ENCODE measurements at places on chromosomes 12 and 14.

DNA sequence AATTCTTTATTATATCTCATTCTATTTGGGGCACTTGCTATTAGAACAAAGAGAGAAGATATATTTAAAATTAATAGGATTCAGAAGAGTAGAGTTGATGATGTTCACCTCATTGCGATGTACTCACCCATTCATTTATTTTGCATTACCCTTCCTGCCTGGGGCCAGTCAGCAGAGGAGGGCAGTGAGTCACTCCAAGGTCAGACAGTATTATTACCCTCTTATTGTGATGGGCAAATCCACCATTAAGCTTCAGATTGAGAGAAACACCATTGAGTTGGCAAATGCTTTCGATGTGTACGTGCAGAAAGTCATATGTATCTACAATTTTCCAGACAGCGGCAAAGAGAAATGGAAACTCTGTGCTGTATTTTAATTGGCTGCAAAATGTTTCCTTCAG lies 134.2 kb downstream of the BICD1 start:
- no peak for DNase-seq

- no peak for DNase-seq
Measured at GRCh38 chr12:53871367-53871766, 67.3 kb upstream of the HOXC13 start.

GRCh38 chr14:70188322-70188658 lies 461 bp downstream of the SLC8A3 start:
- DNase-seq: no peak

DNA sequence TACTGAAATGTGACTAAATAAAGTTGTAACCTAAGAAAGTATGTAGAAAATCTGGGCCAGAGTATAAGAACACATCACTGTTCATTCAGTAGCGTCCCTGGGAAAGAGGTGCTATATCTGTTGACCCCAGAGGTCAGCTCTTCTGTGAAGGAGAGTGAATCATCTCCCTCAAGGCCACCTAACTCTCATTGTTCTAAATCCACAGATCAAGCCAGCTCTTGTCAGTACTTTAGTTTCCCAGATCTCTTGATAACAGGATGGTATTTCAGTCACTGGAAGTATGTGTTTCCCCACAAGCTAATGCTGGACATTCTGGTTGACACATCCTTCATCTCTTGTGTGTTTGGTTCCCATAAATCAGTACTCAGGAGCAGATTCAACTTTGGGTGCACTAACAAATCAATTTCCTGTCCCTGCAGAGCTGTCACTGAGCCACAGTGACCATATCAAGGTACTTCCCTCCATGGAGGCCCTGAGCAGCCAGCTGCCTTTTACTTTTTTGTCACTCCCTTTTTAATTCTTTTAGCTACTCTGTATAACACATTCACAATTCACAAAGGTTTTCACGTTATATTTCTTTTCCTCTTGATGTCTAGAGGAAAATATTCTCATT lies 7.8 kb downstream of the KRT1 start:
- DNase-seq: no peak

- DNase-seq: no peak
Measured at GRCh38 chr12:117152793-117153775, 37.2 kb downstream of the FBXO21 start.

DNA sequence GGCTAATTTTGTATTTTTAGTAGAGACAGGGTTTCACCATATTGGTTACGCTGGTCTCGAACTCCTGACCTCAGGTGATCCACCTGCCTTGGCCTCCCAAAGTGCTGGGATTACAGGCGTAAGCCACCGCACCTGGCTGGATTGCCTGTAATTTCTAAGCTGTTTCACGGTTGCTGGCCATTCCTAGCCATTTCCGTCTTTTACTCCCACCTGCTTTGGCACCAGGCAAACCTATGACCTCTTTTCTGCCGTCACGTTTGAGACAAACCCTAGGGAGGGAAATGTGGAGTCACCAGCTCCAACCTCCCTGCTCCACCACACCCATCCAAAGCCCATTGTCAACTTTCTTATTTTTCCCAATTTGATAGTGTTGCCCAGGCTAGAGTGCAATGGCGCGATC lies 1.2 kb downstream of the GPR132 start:
- DNase-seq: no peak

DNA sequence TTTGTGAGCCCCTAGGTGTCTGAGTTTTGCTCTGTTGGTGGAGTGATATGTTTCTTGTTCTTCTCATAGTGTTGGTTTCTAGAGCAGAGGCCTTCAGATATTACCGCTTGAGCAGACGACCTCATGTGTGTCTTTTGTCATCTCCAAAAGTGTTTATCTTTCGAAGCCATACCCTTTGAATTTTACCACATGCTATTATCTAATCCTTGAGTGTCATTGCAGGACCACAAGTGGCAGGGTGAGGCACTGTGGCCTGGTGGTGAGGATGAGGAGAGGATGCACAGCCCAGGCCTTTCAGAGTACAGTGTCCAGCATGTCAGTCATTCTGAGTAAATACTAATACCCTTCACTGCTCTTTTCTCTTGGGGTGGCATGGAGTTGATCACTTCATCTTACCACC lies 57.2 kb upstream of the CISTR start:
- no peak for DNase-seq

DNA sequence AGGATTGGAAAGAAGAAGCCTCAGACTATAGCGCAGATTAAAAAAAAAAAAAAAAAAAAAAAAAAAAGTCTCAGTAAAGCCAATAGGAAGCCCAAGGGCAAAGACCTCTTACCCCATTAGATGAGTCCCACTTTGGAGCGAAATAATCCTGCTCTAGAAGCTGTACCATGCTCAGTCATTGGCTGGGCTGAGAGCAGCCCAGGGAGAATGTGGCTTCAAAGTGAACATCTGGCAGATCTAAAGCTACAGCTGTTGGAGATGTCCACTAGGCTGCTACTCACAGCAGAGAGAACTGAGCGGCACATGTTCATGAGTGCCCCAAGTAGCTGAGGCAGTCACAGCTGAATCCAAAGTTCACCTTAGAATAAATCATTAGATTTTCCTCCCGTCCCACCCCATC lies 560.9 kb downstream of the MED13L start:
- no peak for DNase-seq

DNA sequence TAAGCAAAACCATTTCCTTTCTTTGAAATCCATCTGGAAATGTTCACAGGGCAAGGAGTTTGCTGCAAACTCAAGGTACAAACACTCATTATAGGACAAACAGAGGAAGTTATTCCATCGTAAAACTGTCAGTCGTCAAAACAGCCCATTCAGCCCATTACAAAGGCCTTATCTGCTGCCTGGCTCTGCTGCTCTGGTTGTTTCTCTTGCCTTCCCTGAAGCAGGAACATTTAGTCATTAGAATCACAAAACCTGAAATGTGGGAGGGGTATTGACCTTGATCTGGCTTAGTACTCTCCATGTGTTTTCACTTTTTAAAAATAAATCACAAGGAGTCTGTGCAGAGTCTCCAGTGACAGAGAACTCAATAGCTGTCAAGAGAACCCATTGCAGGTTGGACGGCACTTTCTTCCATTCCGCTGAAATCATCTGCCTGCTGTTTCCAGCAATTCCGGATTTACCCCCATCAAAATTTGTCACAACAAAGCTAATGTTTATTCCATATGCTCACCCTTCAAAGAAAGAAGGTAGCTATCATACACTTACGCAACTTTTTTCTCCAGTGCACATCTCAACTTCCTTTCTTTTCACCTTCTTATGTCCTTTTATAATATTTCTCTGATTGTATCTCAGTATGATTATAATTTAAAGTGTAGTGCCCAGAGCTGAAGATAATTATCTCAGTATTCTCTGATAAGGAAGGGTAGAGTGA lies 24.6 kb upstream of the ITPR2 start:
- no peak for DNase-seq

- no peak for DNase-seq
Measured at GRCh38 chr12:2408262-2408661, 355.5 kb downstream of the CACNA1C start.

DNA sequence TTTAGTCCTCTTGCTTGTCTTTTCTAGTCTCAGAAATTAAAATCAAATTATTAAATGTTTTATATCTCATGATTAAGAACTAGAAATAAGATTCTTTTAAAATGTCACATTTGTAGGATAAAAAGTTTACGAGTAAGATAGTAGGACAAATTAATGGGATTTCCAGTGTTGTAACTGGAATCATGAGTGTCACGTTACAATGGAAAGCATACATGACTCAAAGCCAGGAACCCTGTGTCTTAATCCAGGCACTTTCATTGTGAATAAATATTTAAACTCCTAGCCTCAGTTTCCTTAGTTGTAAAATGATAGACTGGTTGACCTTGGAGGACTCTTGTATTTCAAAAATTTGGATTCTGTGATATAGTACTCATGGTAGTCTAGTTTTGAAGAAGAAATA lies 84.9 kb downstream of the MIA2 start:
- no peak for DNase-seq

- no peak for DNase-seq
Measured at GRCh38 chr14:84273181-84273580, 1256.8 kb upstream of the FLRT2 start.

DNA sequence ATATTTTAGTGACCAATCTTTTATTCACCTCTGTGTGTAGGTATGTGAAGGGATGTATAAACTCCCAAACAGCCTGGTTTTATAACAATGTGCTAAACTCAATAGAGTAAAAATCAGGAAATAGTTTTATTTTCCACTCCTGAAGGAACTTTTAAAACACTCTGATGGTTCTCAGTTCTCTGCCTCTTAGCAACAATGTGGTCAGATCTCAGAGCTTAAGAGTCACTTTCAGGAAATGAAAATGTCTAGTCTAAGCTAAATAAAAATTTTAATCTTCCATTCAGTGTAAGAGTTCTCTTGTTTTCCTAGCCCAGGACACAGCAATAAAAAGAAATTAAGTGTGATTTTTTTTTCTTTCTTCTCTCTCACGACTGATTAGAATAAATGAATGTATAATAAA lies 718.0 kb downstream of the C12orf50 start:
- no peak for DNase-seq

DNA sequence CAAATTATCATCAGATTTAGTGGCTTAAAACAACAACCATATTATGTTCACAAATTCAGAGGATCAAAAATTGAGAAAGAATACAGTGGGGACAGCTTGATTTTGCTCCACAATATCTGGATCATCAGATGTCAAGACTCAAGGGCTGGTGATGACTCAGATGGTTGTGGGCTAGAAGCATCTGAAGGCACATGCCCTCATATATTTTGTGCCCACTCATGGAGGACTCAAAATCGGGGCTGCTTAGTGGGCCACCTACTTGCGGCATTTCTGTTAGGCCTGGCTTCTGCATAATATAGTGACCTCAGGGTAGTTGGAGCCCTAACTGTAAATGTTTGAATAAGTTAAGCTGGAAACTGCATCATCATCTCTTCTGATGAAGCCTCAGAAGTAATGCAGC lies 584.5 kb downstream of the SLC16A7 start:
- DNase-seq: no peak

DNA sequence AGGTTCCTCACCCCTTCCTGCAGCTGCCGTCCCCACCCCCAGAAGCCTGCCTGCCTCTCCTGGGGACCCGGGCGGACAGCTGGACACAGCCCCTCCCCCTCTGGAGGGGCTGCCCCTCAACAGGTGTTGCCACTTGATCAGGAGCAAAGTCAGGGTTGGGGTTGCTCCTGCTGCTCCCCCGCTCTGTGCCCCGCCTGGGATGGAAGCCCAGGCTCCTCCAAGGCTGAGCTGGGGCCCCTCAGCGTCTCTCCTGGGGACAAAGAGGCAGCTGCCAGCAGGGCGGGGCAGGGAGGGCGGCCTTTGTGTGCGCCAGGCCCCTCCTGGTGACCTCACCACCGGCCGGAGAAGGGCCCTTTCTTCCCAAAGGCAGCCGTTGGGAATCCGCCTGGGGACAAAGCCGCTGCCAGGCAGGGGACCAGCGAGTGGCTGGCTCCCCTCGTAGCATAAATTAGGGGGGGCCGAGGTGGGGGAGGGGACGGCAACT lies 13.7 kb downstream of the TRMT61A start:
- no peak for DNase-seq

DNA sequence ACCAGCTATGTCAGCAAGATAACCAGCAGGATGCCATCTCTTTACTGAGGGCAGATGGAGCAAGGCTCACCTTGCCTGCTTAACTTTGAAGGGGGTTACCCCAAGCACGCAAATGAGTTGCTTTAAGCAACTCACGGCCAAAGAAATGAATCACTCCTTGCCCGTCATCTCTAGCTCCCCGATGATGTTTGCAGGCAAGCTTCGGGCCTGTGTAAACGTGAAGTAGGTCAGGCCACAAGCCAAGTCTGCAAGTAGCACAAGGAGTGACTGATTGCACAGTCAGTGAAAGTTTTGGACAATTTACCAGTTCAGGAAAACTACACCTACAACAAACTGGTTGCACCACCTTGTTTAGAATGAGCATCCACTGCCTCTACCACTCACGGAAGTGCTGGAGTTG lies 699.7 kb upstream of the TBX3 start:
- DNase-seq: no peak

GRCh38 chr12:115257791-115258190 lies 573.8 kb upstream of the TBX3 start:
- no peak for DNase-seq

DNA sequence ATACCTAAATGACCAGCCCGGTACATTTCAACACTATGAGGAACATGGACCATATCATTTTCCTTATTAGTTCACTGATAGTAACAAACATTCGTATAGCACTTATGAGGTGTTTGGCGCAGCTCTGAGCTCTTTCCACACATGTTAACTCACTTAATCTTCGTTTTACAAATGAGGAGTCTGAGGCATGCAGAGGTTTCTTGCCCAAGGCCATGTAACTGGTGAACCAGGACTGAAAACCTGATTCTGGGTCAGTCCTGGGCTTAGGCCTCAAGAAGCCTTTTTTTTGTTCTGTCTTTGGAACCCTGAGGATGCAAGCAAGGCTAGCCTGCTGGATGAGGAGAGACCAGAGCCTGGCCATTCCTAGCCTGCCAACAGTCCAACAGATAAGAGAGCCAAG lies 55.0 kb downstream of the C14orf132 start:
- DNase-seq: no peak

DNA sequence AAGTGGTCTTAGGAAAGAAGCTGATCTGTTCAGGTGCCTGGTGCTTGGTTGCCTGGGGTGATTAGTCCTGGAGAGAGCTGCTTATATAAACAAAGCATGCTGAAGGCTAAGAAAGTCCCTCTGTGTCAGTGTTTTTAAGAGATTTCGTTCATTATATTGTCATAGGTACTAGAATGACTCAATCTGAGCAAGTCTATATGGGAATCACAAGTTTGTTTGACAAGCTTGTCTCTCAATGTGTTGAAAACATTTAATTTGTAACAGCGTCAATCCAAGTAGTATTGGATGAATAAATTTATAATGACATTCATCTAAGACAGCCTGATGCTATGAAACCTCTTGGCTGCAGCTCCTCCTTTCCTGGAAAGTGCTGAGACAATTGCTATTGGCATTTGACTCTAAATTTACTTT lies 256.3 kb downstream of the TMTC2 start:
- no peak for DNase-seq

DNA sequence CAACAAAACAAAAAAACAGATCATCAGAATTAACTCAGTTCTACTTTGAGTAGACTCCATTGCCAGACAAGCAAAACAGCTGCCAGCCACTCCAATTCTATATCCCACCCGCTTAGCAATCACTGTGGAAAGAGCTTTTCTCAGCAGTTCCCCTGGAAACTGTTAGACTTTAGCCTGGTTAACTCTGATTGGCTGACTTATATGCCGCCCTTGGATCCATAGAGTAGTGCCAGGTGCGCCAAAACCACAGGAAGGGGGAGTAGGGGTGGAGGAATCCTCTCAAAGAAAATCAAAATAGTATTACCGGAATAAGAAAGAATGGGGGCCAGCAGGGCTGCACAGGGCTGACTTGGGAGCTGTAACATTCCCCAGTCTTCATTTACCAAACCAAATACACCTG lies 5.4 kb upstream of the EML5 start:
- no peak for DNase-seq

- DNase-seq: no peak
Measured at GRCh38 chr12:94239332-94239993, 91.1 kb downstream of the PLXNC1 start.
